ENCODE measurements at places on chromosomes 6 and 20.

DNA sequence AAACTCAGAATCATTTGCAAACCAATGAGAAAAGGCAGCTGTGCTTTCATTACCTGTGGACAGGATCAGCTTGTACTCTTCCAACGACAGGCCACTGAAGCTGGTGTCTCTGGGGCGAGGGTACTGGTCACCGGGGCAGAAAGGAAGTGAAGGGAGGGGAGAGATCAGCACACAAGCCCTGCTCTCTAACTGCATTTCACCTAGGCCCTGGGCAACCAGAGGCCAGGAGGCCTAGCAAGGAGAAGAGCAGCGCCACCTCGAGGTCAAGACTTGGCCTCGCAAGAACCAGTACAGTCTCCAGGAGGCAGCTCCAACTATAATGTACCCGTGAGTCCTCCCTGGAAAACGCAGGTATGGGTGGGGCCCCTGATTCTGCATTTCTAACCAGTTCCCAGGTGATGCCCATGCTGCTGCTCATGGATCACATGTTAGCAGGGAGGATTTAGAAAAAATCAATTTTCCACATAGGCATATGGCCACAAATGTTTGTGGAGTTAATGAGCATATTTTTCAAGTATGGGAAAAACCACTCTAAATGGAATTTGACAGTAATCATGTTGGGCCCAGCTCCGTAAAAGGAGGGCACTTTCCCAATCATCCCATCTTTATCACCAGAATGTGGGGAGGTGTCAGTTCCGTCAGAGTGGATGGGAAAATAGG is 11.0 kb downstream of the UQCC2 start:
- DNase-seq = peak; percentile 48

- DNase-seq = no peak
These were observed 15.6 kb downstream of the SNX5 start for GRCh38 chr20:17952692-17953684.

GRCh38 chr20:1526896-1527295 is 30.6 kb downstream of the SIRPD start:
- no peak for DNase-seq

DNA sequence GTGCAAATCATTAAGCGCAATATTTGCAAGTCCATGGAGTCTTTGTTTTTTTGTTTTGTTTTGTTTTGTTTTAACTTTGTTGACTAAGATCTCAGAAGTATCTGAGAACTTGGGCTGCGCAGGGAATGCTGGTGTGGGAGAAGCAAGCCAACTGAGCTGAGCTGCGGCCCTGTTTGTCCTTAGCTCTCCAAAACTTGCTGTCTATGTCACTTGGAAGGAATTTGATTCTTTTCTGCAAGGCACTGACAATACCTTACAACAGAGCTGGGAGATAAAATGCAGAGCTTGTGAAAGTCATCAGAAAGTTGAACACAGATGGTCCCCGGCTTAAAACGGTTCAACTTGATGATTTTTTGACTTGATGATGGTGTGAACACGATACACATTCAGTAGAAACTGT is 5.4 kb downstream of the SLC22A23 start:
- no peak for DNase-seq
